ENCODE measurements at places on chromosomes 16 and 17.

GRCh38 chr17:17779015-17779611 lies 57.7 kb downstream of the SREBF1 start:
- DNase-seq, result no peak

DNA sequence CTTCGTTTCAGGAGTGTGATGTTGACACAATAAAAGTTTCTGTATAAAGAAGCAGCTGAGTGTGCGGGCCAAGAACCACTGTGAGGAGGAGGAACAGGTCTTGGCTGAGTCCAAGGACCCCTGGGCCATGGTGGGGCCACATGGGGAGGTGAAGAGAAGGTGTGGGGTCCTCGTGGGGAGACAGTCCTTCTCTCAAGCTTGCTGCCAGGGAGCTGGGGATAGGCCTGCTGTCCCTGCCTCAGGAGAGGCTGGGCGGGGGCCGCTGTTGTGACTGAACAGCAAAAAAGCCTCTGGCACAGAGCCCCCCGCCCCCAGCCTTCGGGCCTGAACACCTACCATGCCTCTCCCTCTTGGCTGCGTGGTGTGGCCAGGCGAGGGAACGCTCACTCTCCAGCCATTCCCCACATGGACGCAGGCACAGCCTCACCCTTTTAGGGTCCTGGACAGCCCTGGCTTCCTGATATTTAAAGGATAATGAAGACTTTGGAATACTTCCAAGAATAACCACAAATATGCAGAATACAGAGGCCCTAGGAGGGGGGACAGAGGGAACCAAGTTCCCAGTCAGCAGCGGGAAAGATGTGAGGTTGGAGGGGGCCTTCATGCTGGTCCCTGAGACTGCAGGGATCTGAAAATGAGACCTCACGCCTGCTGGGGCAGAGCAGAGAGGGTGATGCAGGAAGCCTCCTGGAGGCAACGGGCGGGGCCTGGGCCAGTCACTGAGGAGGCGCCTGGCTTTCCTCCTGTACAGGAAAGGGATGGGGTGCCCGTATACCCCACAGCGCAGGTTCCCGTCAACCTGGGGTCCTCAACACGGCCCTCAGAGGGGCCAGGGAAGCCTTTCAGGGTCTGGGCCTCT lies 100.0 kb upstream of the CREBBP start:
- DNase-seq, result peak; percentile 87

DNA sequence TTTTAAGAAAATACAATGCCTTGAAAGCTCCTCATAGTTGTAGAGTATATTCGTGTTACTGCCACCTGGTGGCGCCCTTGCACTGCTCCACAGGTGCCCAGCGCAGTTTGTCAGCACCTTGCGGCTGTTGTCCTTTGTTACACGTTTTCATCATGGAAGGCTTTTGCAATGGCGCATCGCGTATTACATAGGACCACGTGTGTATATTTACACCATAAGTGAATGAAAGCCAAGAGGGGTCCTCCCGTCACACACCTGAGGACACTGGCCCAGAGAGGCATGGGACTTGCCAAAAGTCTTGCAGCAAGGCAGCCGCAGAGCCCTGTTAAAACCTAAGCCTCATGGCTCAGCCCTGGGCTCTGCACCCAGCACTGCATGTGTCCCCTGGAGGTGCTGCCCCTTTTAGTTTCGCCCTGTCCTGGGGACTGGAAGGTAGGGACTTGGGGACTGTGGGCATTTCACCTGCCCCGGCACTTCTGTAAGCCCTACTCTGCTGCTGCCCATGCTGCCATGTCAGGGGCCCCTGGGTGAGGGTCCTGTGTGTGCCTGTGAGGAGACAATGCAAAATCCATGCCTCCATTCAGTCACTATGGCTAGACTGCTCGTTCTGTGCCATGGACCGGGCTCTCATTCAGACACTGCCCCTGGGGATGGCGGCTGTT lies 24.3 kb downstream of the POLR3E start:
- DNase-seq, result peak; percentile 87

GRCh38 chr17:78788451-78788850 lies 6.4 kb upstream of the CYTH1 start:
- DNase-seq, result no peak

DNA sequence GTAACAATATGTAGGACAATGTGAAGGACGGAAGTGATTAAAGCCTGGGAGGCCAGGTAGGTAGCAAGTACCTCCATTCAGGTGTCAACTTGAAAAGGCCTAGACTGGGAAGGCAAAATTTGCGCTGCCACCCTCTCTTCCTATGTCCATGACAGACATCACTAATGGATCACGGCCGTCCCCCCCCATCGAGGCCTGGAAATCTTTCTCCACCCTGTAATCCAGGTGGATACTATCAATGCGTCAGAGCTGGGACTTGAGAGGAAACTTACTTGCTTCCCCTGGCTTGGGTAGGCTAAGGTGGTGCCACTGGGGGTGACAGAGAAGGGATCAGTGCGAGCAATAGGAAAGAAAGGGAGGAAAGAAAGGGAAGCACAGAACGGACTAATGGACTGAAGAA lies 156.1 kb downstream of the SALL1 start:
- DNase-seq, result no peak

DNA sequence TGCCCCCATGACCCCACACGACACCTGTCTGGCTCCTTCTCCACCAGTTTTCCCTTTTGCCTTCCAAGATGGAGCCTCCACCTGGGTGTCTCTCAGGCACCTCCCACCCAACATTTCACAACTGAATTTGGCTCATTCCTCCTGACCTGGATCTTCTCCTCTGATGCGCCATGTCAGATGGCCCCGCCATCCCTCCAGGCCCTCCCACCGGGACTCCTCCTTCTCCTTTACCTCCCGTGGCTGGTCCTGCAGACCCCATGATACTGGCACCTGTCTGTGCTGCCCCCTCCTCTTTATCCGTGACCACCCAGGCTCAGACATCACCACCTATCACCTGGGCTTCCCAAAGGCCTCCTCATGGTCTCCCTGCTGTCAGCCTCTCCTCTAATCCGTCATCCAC lies 4.7 kb downstream of the TRPV3 start:
- no peak for DNase-seq

- peak; percentile 24 for DNase-seq
Observed at GRCh38 chr16:50771366-50771765, 29.5 kb downstream of the CYLD start.

DNA sequence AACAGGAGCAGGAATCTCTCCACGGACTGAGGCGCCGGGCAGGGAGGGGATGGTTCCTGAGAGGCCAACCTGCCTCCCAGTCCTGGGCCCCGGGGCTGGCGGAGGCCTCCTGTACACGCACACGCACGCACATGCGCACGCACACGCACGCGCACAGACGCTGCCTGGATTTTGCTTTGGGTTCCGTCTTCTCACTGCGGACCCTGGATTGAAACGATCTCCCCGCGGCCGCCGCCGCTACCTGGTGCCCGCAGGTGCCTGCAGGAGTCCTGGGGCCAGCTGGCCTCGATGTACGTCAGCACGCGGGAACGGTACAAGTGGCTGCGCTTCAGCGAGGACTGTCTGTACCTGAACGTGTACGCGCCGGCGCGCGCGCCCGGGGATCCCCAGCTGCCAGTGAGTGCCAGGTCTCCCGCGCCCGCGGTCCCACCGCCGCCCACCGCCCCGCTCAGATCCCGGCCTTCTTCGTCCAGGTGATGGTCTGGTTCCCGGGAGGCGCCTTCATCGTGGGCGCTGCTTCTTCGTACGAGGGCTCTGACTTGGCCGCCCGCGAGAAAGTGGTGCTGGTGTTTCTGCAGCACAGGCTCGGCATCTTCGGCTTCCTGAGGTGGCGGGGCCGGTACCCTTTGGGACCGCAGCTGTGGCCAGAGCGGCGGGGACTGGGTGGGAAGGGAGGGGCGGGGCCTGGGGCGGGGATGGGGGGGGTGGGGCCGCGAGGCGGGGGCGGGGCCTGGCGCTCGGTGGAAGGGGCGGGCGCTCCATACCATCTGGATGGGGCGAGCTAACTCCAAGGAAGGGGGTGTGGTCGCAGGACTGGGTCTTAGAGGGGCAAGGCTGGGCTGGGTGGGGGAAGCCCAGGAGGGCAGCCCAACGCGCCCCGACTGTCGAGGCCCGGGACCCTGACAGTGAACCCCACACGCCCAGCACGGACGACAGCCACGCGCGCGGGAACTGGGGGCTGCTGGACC lies 12.3 kb downstream of the CES4A start:
- DNase-seq, result peak; percentile 37

DNA sequence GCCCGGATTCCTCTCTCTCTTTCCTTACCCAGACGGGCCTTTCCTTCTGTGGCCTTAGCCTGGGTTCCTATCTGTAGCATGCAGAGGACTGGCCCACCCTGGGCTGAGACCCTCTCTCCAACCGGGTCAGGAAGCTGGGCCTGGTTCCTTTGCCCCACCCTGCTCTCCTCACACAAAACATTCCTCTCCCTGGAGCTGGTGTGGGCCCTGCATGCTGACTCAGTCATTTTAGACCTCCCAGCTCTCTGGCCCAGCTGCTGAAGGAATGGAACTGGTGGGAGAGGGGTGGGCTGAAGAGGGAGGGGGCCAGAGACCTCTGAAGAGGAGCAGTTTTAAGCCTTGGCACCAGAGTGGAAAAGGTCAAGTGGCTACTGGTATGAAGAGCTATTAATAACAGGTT lies 957 bp downstream of the MYL4 start:
- DNase-seq, result no peak

DNA sequence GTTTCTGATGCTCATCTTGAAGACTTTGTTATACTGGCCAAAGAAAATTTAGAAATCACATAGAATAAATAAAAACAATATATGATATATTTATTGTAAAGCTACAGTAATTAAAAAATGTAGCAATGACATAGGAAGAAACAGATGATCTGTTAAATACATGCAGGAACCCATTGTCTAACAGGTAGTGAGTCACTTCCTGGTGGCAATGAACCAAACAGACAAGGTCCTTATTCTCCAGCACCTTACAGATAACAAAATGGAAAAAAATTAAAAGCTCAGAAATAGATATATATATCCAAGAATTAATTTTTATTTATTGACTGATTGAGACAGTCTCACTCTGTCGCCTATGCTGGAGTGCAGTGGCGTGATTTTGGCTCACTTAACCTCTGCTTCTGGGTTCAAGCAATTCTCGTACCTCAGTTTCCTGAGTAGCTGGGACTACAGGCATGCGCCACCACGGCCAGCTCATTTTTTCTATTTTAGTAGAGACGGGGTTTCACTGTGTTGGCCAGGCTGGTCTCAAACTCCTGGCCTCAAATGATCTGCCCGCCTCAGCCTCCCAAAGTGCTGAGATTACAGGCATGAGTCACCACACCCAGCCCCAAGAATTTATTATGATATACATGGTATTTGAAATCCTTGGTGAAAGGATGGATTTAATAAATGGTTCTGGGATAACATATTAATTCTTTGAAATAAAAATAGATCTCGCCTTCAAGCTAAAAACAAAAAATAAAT lies 7.5 kb downstream of the NETO2 start:
- DNase-seq, result peak; percentile 43

GRCh38 chr17:8806926-8807550 lies 7.9 kb upstream of the MFSD6L start:
- DNase-seq, result no peak

DNA sequence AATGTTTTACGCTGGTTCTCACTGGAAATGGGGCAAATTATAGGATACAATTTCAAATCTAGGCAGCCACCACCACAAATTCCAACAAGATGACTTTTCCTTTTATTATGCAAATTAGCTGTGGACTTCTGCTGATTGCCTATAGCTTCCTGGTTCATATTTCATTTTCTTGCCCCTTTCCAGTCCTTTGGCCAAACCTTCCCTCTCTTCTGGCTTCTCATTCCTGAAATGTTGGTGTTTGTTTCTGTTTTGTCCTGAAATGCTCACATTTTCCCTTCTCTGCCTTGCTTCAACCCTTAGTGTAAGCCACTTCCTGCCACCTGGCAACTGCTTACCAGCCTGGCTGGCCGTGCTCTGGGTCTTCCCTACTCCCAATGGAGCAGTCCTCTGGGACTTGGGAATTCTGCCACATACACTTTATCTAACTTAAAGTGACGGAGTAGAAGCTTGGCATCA lies 14.0 kb downstream of the PRSS54 start:
- peak; percentile 5 for DNase-seq

DNA sequence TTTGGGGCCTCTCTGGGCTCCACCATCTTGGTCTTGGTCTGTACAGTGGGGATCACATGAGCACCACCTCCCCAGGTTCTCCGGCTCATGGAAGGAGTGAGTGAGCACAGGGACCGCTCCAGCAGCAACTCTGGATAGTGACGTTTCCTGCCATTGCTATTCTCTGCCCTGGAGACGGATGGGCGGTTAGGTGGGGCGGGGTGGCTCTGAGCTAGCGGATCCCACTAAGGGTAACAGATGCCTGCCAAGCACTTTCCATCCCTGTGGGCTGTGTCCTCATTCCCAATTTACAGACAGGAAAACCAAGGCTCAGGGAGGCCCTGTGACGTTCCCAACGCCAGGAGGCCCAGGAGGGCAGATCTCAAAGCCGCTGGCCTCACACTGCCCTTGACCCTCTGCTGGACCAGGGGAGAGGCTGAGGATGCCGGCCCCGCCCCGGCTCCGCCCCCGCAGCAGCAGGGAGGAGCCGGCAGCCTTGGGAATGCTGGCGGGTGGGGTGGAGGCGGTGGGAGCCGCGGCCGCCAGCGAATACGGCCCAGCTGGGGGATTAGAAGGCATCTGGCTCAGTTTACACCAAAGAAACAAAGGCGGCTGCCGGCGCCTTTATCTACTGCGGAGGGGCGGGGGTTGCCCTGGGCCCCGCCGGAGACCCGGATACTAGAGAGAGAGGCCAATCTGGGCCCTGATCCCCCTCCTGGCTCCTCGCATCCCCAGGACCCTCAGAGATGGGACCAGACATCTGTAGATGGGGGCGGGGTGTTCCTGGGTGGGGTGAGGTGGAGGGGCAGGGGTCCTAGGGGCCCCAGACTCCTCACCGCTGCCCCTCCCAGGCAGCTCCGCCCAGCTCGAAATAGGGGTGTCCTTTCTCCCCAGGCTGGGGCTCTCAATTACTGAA lies 122.3 kb upstream of the CIBAR2 start:
- DNase-seq, result peak; percentile 83

- no peak for DNase-seq
Observed at GRCh38 chr16:684961-685696, 995 bp upstream of the JMJD8 start.

GRCh38 chr17:4598776-4599504 lies 14.6 kb downstream of the SMTNL2 start:
- DNase-seq, result peak; percentile 71

GRCh38 chr16:1057252-1057932 lies 15.2 kb upstream of the SSTR5 start:
- DNase-seq, result peak; percentile 7

DNA sequence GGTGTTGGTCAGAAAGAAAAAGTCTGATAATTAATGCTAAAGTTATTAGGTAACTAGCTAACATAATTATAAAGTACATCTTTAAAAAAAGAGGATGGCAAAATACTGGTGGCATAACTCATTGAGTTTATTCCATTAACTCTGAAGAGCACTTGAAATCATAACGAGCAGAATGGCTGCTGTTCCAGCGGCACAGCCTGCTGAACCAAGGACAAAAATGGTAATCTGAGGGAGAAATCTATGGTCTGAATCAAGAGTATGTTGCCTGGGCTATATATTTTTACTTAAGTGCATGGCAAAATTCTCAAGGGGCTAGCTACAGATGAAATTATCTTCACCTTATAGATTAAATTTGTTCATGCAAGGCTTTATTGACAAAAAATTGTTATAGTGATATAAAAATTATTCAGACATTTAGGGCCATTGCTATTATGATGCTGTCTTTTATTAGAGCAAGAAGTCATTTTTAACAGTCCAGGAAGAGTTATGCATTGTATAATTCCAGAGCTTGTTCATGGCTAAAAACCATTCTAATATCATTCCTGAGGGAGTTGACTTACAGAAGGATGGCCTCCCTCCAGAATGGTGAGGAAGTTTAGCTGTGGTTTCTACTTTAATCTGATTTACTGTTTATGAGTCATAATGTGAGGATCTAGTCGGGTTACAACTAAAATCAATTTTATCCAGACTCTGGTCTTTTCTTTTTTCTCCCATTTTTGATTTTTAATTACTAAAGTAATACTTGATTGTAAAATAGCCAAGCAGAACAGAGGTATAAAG lies 41.4 kb upstream of the ANKFN1 start:
- DNase-seq, result no peak
